ENCODE measurements at places on chromosomes 7 and 10.

DNA sequence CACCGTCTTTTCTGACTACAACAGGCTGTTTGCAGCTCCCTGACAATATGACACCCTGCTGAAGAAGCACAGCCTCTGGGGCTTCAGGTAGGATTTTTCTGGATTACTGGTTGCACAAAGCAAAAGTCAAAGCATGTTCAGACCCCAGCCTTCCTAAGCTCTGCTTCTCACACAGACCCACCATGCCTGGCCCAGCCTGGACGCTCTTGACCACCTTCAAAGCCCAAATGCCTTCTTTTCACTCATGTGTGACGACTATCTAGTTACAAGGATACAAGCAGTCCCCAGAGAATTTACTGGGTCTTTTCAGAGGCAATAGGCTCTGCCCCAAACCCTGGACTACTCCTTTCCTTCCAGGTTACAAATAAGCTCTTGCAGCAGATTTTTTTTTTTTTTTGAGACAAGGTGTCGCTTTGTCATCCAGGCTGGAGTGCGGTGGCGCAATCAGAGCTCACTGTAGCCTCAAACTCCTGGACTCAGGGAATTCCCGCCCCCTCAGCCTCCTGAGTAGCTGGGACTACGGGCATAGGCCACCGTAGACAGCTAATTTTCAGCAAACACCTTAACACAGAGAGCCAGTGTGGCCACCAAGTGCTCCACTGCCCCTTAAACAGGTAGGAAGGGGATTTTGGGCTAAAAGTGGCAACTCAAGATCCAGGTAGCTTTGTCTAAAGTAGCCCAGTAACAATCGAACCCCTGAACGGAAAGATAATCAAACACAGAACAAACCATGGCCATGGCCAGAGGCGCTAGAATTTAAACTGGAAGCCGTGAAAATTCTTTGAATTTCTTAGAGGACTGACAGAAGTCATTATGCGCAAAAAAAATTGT lies 16.2 kb downstream of the SVIL start:
- no peak for DNase-seq

DNA sequence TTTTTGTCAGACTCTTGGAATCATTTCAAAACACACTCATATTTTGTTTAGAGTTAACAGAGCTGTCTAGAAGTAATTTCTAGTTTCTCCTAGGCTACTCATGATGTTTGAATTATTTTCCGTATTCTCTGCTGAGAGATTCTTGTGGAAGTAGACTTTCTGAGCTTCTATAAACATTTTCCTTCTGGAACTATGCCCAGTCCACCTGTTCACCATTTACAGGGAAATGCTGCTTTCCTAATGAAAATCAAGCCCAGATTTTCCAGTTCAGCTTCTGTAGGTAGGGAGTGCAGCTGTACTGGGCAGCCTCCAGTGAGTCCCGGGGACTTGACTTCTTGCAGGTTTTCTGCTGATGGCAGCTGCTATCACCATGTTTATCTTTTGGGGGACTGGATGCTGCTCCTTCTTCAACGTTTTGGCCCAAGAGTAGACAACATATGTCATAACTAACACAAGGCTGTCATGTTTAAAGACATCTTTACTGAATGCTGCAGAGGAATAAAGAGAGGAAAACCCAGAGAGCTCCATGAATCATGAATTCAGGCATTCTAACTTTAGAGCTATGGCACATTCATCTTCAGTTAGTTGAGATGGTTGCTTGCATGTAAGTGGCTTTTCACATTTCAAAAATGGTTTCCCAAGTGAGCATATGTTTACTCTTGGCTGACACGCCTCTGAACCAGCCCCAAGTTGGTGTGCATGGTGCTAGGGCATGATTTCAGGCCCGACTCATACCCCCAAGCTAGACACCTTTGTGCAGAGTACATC lies 85.6 kb downstream of the SDK1 start:
- no peak for DNase-seq

DNA sequence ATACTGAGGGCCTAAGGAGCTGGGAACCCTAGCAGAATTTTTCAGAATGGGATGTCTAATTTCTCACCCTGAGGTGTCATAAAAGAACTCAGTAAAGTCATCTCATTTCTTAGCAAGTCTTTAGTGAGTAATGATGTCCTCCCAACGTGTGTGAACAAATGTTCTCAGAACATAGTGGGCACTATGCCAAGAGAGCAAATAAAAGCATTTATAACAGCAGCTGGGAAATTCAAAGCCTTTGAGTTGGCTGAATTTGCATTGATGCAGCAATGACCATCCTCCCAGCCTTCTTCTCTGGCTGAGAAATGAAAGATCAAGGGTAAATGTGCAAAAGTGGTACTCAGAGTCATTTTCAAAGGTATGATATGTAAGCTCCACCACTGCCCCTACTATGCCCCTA lies 109.4 kb downstream of the FAM107B start:
- no peak for DNase-seq

- DNase-seq, result no peak
These were observed 37.6 kb downstream of the CPXM2 start for GRCh38 chr10:123854003-123854402.

- no peak for DNase-seq
These were observed 993.2 kb downstream of the SORCS3 start for GRCh38 chr10:105634281-105634680.

- DNase-seq, result no peak
These were observed 431.2 kb upstream of the IGFBP3 start for GRCh38 chr7:46352004-46352954.

DNA sequence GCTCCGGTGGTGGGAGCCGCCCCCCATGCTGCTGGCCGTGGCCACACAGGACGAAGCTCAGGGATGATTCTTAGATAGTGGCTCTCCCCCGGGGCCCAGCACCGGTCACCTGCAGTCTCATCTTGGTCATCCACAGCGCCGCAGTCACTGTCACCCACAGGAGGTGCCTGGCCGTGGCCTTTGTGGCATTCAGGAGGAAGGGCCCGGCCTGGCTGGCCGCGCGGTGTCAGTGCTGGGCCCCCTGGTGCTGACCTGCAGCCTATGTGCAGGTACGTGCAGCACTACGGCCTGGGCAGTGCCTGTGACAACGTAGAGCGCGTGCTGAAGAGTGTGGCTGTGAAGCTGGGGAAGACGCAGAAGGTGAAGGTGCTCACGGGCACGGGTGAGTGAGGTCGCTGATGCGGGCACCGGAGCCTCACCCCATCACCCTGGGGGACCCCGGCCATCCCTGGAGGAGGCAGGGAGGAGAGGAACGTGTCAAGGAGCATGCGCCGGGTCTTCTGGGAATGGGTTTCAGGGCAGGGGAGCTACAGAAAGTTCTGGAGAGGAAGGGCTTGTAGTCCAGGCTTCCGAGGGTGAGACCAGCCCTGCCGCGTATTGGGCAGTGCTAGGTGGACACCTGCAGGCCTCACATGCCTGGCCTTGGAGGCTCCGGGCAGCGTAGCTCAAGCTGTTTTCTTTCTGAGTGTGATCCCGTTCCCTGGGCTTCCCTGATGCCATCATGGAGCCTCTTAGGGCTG lies 5.0 kb downstream of the SPRN start:
- no peak for DNase-seq

GRCh38 chr10:2972216-2972615 lies 95.1 kb upstream of the PFKP start:
- DNase-seq, result no peak

DNA sequence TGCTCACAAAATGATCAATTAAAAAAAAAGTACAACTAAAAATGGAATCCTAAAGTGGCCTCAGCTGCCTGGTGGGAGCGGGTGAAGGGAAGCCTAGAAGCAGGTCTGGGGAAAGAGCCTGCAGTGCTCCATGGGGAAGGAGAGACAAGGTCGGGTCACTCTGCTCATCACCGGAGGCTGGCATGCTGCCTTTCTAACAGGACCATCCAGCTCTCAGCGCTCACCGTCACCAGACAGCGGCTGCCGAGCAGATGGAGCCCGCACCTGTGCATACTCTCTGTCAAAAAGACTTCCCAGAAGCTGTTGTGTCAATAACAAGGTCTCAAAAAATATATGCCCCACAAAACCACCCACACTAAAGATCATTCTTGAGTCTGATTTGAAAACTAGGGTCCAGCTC lies 112.8 kb downstream of the BAMBI start:
- DNase-seq, result no peak

DNA sequence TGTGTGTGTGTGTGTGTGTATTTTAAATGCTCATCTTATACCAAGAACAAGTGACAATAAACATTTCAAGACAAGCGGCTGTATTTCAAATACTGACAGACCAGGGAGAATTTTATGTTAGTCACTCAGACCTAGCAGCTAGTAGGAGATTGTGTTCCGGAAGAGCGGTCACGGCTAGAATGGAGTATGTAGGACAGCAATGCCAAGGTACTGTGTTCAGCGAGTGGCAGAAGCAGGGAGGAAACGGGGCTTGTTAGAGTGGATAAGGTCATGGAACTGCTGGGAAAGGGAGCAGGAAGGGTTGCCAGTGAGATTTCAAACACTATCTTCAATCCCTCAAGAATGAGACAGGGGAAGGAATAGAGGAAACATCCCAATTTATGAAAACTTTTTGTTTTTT lies 260.5 kb upstream of the PITRM1 start:
- no peak for DNase-seq

- no peak for DNase-seq
These were observed 19.6 kb upstream of the AGBL3 start for GRCh38 chr7:134966691-134967090.

GRCh38 chr7:28018020-28018419 lies 162.6 kb downstream of the JAZF1 start:
- no peak for DNase-seq

GRCh38 chr10:4086131-4086898 lies 301.3 kb upstream of the KLF6 start:
- no peak for DNase-seq

DNA sequence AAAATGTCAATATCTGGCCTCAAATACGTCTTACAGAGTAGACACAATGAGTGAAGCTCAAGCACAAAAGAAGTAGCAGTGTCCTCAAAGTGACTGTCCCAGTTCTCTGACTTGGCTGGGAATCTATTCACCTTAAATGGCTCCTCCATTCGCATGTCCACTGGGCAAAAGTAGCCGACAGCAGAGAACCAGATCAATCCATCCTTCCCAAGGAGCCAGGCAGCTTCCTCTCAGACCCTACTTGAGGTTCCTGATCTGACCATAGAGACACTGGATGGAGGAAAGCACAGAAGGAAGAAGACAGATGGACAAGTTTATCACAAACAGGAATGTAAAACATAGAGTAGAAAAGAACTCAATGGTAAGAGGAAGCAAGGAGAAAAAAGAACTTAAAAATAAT lies 53.5 kb downstream of the CDK6 start:
- DNase-seq, result no peak

DNA sequence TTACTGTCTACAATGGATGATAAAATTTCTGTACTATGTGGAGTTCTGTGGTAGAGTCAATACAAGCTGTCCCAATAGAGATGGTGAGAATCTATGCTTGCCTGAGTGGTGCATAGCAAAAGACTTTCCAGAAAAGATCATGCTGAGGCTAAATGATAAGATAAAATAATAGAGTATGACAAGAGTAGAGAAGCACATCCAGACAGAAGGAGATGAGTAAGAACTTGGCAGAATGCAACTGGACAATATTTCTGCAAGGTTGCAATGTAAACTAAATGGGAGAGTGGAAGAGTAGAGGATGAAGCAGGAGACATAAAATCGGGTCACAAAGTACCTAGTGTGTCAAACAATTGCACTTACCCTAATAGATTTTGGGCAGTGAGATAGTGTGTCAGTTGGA lies 347.6 kb downstream of the MDFIC start:
- DNase-seq, result no peak

- no peak for DNase-seq
These were observed 22.7 kb downstream of the FAM237B start for GRCh38 chr7:90298145-90299038.

GRCh38 chr10:43576062-43576461 lies 1.6 kb upstream of the ZNF239 start:
- no peak for DNase-seq

DNA sequence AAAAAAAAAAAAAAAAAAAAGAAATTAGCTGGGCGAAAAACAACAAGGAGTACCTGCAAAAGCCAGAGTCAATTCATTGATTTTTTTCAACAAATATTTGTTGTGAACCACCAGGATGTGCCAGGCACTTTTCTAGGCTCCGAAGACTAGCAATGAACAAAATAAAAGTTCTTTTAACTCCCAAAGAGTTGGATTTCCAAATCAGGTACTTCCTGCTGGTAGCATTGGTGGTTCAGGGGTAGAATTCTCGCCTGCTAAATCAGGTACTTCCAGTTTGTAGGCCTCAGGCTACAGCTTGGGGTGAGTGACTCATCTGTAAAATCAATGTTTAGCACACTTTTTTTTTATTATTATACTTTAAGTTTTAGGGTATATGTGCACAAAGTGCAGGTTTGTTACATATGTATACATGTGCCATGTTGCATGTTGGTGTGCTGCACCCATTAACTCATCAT lies 10.9 kb downstream of the PPA1 start:
- no peak for DNase-seq

DNA sequence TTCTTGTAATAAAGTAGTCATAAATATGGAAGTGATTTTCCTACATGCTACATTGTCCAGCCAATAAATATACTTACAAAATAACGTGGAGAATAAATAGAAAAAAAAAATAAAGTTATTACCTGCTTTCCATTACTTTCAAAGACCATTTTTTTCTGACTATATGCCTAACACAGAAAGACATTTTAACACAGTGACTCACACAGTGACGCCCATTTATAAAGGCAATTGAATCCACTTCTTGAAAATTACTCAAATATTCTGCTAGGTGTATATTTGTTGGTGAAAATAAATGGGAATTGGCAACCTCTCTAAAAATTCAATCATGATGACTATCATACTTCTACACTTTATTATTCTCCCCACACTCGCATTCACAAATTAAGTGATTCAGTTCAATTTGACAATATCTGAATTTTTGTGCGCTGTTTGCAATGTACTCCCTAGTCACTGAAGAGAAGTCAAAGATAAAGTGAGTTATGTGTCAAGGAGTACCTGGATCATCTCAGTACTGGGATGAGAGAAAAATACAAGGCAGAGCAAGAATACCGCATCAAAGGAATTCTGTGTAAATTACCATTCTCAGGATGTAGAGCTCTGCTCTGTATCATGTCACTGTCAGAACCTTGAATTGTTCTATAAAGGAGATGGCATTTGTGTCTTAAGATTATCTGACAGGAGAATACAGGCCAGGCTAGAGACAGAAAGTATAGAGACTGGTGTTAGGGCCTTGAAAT lies 642.7 kb downstream of the IPMK start:
- DNase-seq, result no peak

GRCh38 chr7:13991791-13992595 lies 2.5 kb upstream of the ETV1 start:
- DNase-seq, result no peak

- DNase-seq, result no peak
These were observed 304.5 kb upstream of the IMMP2L start for GRCh38 chr7:111866787-111867186.

- DNase-seq, result no peak
These were observed 195.5 kb downstream of the PRKG1 start for GRCh38 chr10:51269821-51270220.

DNA sequence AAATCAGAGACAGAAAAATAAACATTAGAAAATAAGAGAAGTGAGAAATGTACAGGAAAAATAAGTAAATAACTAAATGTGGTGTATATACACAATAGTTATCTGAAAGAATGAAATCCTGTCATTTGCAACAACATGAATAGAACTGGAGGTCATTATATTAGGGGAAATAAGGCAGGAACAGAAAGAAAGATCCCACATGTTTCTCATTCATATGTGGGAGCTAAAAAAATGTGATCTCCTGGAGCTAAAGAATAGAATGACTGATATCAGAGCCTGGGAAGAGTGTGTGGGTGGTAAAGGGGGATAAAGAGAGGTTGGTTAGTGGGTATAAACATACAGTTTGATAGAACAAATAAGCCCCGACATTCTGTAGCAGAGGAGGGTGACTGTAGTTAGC lies 27.3 kb downstream of the PLXDC2 start:
- no peak for DNase-seq

- DNase-seq, result no peak
These were observed 19.1 kb upstream of the SPOCK2 start for GRCh38 chr10:72107325-72108003.

All from GM18507 (cell line).